ENCODE measurements at places on chromosomes 12 and 14.

- no peak for DNase-seq
These were observed 159.4 kb downstream of the EPS8 start for GRCh38 chr12:15629761-15630160.

DNA sequence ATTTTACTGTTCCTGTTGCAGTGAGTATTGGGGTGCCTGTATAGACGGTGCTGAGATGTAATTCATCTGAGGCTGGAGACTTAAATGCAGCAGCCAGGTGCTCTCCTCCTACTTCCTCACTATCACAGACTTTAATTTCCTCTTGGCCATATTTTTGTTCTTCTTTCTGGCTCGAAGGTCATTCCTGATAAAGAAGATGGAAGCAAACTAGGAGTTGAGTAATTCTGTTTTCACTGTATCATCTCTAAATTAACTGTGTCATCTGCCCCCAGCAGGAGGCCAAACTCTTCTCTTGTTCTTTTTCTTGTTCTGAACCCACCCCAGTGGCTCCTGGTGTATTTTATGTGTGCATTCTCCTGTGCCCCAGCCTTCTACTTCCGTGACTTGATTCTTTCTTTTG lies 141.7 kb upstream of the ARHGAP5 start:
- no peak for DNase-seq

DNA sequence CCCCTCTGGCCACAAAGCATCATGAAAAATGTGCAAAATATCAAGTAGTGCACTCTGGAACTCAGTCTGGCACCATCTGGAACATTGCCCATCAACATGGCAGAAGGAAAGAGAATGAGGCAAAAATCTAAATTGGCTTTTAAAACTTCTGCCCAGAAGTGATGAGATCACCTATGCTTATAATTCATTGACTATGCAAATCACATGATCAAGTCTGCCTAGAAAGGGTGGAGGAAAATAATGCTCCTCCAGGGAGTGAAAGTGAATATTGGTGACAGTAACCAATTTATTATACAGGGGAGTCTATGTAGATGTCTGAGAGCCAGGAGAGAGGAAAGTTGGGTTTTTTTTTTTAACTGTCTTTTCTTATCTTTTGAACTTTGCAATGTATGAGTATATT lies 73.3 kb upstream of the HIF1A start:
- no peak for DNase-seq

GRCh38 chr12:23253191-23253590 lies 628.2 kb downstream of the ETNK1 start:
- no peak for DNase-seq

DNA sequence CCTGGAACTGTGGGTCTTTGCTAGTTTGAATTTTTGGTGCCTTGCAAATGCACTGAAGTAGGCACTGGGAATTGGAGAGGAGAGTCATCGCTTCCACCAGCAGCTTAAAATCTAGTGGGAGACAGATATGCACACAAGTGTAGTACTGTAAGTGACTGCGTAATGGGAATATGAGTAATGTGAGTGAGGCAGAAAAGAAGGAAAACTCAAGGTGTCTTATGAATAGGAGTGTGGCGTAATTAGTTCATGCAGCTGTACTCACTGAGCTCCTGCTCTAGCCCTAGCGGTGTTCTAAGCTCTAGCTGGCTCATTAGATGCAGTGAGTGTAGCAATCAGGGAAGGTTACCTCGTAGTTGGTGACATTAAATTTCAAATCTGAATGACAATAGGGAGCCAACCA lies 2.8 kb downstream of the TCP11L2 start:
- DNase-seq = no peak

DNA sequence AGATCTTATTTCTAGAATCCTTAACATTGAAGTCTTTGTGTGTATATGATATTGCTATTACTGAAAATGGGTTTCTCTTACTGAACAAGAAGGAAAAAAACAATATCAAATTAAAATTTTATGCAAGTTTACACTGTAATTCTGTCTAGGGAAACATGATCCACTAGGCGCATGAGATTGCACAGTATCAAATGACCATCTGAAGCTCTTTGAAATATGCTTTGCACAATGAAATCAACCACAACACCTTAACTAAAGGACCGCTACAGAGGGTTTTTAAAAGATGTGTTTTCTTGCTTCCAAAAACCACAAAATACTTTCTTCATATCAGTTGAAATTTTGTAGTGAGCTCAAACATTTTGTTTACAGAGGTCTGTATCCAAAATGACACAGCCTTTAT lies 15.1 kb upstream of the KERA start:
- DNase-seq = no peak

- DNase-seq = peak; percentile 35
These were observed 101.2 kb upstream of the SLC38A2 start for GRCh38 chr12:46473634-46474329.

GRCh38 chr14:56244138-56244789 lies 126.1 kb downstream of the PELI2 start:
- no peak for DNase-seq

DNA sequence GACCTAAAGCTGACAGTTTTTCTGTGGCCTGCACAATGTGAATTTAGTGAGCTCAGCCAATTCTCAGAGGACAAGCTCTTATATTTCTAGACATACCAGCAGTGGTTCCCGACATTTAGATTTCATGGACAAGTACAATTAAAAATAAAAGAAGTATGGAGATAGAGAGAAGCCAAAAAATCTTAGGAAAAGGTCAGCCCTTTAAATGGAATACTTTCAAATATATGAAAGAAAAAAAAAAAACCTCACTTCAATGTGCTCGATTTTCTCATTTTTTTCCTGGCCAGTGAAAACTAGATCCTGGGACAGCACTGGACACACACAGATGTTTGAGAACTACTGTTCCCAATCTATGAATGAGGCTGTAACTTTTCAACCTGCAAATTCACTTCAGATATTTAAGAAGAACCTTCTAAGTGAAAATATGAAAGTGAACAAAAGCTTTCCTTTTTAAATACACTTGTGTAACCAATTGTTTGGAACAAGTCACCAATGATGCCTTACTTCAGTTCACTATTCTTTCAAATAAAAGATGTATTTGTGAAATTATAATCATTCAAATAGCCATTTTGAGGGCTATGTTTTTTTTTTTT lies 109.4 kb downstream of the SLC38A1 start:
- no peak for DNase-seq

- DNase-seq = peak; percentile 2
These were observed 59.4 kb upstream of the E2F7 start for GRCh38 chr12:77124767-77125166.

DNA sequence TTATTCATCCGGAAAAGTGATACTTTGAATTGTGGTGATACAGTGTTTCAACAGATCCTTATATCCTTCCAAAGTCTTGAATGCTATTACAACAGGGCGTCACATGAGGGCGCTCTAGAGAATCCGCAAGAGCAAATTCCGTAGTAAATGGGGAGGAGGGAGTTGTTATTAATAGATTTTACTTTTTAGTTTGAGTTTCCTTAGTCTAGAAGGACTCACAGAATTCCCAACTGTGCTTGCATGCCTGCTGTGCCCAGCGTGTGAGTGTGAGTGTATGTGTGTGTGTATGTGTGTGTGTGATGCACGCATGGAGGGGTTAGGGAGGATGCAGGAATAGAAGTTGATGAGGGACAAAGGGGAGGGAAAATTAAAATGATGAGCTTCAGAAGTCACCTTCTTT lies 375.3 kb downstream of the C12orf75 start:
- DNase-seq = peak; percentile 10

DNA sequence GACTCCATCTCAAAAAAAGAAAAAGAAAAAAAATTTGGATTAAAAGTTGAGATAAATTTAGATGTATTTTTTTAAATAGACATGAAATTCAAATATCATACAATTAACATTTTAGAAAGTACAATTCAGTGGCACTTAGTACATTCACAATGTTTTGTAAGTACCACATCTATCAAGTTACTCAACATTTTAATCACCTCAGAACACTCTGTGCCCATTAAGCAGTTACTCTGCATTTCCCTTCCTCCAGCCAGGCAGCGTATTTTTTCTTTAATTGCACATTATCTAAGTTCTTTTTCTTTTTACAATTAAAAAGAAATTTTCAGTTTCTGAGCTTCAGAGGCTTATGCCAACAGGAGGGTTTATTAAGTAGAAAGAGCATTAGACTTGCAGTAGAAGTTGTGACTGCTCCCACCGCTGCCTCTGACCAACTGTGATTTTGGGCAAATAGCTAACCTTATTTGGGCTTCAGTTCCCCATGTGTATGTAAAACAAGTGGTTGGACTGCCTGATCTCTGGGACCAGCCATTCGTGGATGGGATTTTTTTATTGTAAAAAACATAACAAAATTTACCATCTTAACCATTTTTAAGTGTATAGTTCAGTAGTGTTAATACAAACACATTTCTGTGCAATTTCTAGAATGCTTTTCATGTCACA lies 65.7 kb downstream of the WNK1 start:
- no peak for DNase-seq

GRCh38 chr12:66268562-66268961 lies 33.7 kb upstream of the HELB start:
- no peak for DNase-seq

DNA sequence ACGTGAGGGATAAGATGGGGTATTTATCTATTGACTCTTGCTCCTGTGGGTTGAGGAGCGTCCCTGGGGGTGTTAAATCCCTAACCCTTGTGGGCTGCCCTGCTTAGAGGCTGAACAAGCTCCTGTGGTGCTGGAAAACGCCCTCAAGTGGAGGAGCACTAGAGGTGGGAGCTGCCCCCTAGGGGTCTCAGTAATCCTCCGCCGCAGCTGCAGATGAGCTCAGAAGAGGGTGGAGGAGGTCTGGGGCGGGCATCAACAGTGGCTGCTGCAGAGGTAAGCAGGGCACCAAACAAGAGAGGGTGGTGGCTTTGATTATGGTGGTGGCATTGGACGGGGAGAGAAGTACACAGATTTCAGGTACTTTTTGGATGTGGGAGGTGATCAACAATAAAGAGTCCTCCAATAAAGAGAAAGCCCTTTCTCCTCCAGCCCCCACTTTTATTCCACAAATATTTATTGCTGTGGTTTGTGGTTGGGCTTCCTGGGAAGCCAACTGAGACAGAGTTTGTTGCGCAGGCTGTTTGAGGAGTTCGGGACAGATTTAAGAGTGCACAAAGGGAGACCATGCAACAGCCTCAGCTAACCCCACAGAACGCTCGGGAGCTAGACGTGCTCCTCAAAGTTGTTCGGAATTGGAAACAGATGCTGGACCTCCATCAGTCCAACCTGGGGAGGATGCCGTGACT lies 179.9 kb downstream of the ADCK1 start:
- DNase-seq = no peak

DNA sequence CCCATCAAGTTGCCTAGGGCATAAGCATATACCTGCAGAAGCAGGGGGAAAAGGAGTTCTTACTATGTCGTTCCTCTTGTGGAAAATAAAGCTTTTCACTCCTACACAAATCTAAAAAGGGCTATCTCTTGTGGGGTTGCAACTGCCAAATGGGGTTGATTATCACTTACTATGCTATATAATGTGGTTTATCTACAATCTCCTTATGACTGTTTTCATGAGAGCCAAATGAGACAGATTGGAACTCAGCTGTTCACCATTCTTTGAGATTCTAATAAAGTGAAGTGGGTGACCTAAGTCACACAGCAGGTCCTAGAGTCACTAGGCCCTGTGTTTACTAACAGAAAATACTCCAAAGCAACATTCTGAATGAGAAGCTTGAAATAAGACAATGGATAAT lies 47.7 kb downstream of the CIT start:
- DNase-seq = peak; percentile 26

GRCh38 chr12:12562016-12562483 lies 613 bp downstream of the DUSP16 start:
- DNase-seq = peak; percentile 25

DNA sequence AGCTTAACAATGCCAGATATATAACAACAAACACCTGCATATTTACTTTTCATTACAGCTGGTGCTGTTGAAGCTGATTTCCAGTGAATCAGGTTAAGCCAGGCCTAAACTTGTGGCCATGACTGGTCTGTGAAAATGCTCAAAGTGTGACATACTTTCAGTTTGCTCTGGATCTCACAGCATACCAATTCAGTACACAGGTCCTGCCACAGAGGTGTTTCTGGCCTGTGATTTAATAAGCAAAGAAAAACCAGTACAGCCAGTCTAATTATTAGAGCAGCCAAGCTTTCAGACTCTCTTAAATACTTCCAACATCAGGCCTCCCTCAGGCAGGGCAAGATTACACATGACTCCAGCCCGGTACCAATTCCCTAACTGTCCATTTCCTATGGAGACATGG lies 27.4 kb upstream of the TMCC3 start:
- no peak for DNase-seq

GRCh38 chr12:92987846-92988621 lies 58.9 kb upstream of the EEA1 start:
- DNase-seq = peak; percentile 69

DNA sequence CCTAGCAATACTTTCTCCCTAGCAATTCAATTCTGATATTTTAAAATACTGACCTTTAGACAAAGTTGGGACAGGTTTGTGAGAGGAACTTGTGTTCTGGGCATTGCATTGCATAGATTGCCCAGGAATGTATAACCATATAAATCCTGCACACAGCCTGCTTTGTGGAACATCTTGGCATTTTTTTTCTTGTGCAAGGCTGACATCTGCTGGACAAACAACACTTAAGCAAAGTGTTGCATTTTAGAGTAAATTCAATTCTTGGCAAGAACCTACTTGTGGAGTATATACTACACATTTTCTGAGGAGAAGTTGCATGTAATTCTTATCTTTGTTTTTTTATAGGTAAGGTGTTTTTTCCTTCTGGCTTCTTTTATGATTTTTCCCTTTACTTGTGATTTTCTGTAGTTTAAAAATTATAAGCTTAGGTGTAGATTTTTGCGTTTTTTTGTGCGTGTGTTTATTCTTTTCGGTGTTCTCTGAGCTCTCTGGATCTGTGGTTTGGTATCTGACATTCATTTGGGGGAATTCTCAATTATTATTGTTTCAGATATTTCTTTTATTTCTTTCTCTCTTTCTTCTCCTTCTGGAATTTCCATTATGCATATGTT lies 26.4 kb downstream of the TESPA1 start:
- peak; percentile 68 for DNase-seq

DNA sequence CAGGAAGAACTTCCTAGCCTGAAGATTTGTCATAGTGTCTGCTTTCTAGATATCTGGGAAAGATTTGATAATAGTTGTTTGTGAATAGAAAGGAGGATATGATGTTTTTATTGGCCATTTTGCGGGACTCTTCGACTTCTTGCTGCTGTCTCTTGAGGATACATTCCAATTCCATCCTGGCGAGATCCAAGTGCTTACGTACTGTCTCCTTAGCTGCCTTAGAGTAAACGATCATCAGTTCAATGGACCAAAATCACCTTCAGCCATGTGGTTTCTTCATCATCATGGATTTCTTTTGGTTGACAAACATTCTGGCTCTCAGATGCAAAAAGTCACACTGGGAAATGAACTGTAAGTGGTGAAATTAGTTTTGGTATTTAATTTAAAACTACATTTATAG lies 82.7 kb upstream of the SCN8A start:
- no peak for DNase-seq

DNA sequence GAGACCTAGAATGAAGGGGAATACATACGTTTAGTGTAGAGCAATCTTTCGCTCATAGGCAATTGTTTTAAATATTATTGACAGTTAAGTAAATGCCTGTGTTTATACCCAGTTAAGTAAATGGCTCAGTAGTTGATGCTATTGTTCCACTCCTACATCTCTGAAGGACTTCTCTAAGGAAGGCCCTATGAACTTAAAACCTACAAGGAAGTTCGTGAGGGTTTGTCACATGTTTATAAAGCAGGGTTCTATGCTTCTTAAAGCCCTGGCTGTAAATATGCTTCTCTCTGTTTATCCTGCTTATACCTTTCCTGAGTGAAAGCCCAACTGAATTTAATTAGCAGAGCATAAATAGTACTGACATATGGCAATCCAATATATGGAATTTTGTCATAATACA lies 282.1 kb upstream of the NPAS3 start:
- no peak for DNase-seq
